ENCODE measurements at places on chromosomes 7 and 10.

DNA sequence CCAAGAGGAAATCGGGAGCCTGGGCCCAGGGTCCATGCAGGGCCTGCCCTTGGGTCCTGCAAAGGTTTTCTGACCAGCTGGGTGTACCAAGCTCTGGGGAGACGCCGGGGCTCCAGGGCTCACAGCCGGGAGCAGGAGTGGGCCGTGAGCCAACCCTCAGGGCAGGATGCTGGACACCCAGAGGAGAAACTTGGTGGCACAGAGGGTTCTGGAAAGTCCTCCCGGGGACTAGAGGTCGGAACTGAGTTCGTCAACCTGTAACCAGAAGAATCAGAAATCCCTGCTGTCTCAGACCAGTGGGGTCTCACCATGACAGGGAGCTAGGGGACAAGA lies 29.2 kb upstream of the PPP2R2D start:
- no peak for DNase-seq

GRCh38 chr10:13271552-13272163 lies 28.2 kb downstream of the PHYH start:
- peak; percentile 25 for DNase-seq

- DNase-seq, result no peak
Observed at GRCh38 chr10:110860576-110861241, 11.0 kb upstream of the PDCD4 start.

DNA sequence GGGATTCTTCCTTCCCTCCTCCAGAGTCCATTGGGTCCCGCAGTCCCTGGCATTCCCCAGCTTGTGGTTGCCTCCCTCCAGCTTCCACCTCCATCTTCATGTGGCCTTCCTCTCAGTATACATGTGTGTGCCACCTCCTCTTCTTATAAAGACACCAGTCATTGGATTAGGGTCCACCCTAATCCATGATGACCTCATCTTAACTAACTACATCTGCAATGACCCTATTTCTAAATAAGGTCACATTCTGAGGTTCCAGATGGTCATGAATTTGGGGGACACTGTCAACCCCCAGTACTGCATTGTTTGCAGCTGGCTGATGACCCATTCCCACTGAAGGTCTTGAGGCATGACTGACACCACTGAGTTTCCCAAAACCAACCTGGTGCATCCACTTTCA lies 99.0 kb downstream of the PTPRE start:
- DNase-seq, result no peak

DNA sequence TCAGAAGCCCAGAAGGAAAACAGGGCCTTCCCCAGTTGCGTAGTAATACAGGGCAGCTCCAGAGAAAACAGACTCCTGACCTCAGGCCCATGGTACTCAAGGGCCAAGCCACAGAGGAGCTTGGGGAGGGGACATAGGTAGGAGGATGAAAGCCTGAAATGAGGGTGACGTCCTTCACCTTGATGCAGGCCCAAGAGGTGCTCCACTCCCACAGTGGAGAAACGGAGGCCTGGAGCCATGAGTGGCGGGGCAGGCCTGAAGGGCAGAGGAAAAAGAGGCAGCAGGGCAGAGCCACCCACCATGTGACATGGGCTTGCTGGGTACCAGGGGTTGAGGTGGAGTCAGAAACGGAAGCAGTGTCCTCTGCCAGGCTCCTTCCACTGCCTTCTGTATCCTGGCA lies 83.0 kb downstream of the C10orf105 start:
- no peak for DNase-seq

DNA sequence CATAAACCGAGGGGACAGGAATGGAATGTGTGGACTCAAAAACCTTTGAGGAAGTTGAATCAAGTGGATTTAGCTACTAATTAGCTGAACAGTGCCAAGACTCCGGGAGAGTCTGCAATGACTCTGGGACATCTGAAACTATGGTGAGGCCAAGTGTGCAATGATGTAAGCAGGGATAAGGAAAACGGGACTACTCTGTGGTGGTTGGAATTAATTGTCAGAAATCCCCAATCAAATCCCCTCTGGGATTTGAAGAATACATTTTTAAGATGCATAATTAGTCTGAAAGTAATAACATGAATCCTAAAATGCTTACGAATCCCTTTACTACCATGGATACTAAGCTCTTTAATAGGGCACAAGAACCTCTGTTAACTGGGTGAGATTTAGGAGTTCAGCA lies 602.8 kb downstream of the NRG3 start:
- peak; percentile 23 for DNase-seq

GRCh38 chr7:114972567-114972966 lies 50.7 kb downstream of the MDFIC start:
- DNase-seq, result no peak
